Natural killer cell (primary cell): ENCODE measurements at places on chromosomes 7 and 10. TPM values are rescaled to one million over a fixed set of nuclear protein-coding genes. Genes with fewer than 3 reads are reported as not detected.

DNA sequence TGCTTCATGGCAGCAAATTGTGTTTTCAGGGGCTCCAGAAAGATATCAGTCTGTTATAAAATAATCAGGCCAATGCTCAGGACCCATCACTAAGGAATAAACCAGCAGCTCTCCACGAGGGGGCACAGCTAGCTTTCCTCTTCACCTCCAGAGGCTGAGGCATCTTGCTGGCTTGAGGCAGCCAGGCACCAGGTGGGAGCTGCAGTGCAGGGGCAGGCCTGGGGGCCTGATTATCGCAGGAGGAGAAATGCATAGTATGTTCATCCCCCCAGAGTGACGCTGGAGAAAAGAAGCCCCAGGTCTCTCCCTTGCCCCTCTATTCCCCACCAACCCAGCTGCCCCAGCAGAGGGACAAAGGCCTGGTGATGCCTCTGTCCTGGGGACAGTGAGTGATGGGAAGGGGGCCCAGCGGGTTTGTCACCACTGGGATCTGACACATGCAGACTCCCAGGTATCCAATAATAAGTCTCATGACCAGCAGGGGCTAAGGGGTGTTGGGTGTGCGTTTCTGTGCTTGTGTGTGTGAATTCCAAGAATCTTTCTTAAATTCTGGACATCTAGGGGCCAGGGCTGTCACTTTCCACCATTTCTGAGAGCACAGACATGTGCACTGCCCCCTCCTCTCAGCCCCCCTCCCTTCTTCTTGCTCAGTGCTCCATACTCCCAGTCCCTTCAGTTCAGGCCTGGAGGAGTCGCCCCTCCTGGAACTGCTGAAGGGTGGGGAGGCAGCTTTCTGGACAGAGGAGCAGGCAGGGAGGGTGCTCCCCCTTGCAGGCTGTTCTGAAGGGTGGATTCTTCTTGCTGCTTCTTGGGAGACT, 128.1 kb upstream of the FAM20C start:
- no peak for DNase-seq

- no peak for DNase-seq
These were observed 122.1 kb downstream of the BTAF1 start for GRCh38 chr10:92045641-92046106.

Gene HOXA13
- not detected for total RNA-seq

DNA sequence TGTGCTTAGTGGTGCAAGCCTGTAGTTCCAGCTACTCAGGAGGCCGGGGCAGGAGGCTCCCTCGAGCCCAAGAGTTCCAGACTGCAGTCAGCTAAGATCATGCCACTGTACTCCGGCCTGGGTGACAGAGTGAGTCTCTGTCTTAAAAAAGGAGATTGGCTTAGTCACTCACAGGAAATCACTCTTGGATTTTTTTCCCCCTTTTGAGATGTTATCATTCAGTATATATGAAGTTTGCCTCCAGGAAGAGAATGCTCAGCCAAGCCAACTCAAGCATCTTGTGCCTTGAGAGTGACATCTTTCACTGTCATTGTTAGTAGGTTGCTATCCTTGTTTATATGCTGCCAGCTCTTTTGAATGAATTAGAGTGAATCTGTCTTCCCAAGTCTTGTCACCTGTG, 28.0 kb downstream of the NIPSNAP2 start:
- no peak for DNase-seq

DNA sequence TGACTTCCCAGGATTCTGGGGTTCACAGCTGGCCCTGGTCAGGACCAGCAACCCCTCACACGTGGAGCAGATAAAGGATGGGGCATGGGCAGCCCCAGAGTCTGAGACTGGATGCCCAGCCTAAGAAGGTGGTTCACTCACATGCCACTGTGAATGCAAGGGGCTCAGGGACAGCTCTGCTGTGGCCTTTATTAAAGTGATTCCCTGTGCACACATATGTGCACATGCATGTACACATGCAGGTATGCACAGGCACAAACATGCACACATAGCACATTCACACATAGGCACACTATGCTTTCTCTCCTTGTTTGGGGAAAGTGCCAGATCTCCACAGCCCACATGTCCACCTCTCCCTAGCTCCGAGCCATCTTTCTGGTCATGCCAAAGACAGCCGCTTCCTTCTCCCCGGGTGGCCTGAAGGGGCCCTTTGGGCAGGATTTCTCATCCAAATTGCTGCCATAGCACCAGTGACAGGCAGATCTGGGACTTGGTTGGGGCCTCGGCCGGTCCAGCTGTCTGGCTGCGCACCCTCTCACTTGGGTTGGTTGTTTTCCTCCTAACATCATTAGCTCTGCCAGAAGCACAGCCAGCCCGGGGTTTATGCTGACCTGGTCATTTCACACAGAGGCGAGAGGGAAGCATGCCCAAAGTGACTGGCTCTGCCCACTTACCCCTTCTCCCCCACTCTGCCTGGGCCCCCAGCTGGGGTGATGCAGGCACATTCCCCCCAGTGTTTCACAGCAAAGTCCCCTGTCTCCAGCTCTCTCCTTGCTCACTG, 1.4 kb downstream of the GCK start:
- DNase-seq, result no peak

GRCh38 chr7:122709930-122710646, 7.4 kb upstream of the RNF148 start:
- DNase-seq, result no peak

Gene GRM3
- not detected for total RNA-seq

- peak; percentile 74 for DNase-seq
These were observed 1.3 kb downstream of the GUSB start for GRCh38 chr7:65980478-65981250.

- no peak for DNase-seq
These were observed 20.6 kb upstream of the ARHGAP12 start for GRCh38 chr10:31949266-31949665.

- DNase-seq, result no peak
These were observed 332.7 kb upstream of the MAGI2 start for GRCh38 chr7:79786187-79786586.
